Activated CD4-positive, alpha-beta T cell treated with anti-CD3 and anti-CD28 coated beads, Interleukin-2, amount 50 U/mL, for 24 hours (primary cell): ENCODE measurements at places on chromosomes 2 and 18.

- no peak for DNase-seq
Observed at GRCh38 chr2:3148716-3149115, 228.9 kb downstream of the EIPR1 start.

- DNase-seq = no peak
Observed at GRCh38 chr2:234453216-234453615, 43.7 kb downstream of the ARL4C start.

DNA sequence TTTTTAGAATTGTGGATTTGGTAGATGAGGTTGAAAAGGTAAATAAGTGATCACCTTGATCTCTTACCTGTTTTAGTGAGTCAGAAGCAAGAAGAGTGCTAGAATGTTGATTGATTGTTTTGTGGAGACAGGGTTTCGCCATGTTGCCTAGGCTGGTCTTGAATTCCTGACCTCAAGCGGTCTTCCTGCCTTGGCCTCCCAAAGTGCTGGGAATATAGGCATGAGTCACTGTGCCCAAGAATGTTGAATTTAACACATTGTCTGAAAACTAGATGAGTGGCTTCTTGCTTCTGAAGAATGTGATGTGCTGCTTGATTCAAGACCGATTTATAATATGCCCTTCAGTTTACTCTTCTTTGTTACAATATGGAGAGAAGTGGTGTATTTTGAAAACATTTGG, 121.3 kb downstream of the FMNL2 start:
- no peak for DNase-seq

DNA sequence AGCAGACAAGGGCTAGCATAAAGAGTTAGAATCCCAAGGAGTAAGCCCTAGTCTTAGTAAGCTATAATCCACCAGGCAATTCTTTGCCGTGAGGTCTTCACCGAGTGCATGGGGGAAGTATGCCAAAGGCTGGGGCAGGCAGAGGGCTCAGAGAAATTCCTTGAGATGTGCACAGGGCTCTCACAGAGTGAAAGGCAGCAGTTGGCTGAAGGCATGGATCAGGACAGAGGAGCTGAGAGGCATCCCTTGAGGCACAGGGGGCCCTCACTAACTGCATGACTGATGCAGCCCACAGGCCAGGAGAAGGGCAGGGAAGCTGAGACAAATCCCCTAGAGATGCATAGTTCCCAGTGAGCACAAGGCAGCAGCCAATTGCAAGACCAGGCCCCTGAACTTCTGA, 34.1 kb downstream of the PTH2R start:
- no peak for DNase-seq

DNA sequence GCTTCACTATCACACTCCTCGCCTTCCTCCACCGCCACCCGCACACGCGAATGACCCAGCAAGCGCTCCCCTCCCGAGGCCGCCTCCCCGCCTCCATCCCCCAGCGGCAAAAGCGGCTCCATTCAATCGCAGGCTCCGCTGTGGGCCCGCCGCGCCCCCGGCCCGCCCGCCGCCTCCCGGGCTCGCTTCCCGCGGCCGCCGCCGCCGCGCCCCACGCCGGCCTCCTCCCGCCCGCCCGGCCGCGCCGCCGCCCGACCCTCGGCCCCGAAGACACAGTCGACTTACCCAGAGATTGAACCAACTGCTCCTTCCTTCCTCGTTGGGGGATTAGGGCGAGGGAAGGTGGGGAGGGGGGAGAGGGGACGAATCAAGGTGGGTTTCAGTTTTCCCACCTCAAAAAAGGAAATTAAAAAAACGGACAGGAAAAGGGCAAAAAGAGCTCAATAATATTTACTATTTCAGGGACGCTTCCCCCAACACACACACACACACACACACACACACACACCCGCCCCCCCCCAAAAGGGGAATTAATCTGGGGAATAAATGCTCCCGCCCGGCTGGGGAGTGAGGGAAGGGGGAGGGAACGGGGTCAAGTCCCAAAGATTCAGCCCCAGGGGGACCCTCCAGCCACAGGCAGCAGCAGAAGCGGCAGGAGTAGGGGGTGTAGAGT, 743 bp downstream of the XPO1 start:
- DNase-seq = peak; percentile 28

DNA sequence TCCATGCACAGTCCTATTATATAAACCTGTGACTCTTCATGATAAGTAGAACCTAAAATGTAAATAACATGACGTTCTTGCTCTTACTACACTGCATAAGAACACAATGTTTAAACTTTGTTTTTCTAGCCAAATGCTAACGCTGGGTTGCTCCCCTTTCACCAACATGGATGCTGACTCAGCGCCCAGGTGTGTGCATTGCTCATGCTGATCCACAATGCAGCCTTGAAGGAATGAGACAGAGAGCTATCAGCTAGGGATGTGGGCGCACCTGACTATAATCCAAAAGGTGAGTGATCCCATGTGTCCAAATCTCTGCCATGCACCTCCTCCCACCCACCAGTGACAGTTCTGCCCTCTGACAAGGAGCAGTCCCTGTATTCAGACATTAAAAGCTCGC, 235.0 kb downstream of the IRS1 start:
- no peak for DNase-seq

GRCh38 chr2:231781798-231782726, 980 bp upstream of the PDE6D start:
- no peak for DNase-seq

DNA sequence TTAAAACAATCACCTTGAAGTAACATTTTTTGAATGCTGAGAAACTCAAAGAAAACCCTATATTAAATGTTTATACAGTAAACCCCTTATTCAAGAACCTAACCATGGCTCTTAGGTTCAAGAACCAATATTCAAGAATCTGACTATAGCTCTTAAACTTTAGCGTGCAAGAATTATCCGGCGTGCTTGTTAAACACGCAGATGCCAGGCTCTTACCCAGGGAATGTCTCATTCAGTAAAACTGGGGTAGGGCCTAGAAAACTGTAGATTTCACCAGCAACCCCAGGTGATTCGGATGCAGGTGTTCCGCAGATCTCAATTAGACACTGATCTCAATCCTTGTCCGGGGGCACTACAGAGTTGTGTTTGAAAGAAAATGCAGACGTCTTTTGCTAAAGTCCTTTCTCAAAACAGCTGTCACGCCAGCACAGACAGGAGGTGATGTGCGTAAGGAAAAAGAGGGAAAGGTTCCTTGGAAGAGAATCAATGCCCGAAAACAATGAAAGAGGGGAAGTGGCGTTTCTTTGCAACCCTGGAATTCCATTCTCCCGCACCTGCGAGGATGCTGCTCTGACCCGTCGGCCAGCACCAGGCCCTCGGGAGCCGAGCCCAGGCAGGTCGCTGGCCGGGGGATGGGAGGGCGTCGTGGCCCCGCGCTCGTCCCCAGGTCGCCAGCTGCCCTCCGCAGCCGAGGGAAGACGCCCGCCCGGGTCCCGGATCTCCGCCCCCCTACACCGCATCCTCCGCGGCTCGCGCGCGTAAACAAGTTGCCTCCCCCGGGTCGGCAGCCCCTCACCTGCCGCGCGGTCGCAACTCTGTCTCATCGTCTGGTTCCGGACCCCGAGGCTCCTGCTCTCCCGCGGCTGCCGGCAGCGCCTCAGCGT, 851 bp downstream of the EIF2AK3 start:
- DNase-seq = peak; percentile 10

- no peak for DNase-seq
Observed at GRCh38 chr18:63970809-63971205, 926 bp downstream of the SERPINB8 start.

DNA sequence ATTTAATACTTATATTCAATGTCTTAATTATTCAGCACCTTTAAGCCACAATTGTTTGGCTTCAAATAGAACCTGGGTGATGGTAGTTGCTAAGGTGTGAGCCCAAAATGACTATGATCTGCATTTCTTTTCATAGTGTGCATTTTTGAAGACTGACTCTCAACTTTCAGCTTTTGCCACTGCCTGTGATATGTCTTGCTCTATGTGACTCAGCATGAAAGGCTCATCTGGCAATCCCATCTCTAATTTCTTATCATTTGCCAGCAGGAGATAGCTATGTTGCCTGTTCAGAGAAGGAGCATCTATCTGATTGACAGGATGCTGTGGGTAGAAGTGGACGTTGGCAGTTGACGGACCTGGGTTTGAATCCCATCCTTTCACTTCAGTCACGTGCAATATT, 34.5 kb upstream of the CCDC93 start:
- no peak for DNase-seq

- no peak for DNase-seq
Observed at GRCh38 chr2:29394981-29395350, 279.8 kb downstream of the CLIP4 start.

- DNase-seq = no peak
Observed at GRCh38 chr2:205524656-205525055, 157.6 kb upstream of the NRP2 start.

DNA sequence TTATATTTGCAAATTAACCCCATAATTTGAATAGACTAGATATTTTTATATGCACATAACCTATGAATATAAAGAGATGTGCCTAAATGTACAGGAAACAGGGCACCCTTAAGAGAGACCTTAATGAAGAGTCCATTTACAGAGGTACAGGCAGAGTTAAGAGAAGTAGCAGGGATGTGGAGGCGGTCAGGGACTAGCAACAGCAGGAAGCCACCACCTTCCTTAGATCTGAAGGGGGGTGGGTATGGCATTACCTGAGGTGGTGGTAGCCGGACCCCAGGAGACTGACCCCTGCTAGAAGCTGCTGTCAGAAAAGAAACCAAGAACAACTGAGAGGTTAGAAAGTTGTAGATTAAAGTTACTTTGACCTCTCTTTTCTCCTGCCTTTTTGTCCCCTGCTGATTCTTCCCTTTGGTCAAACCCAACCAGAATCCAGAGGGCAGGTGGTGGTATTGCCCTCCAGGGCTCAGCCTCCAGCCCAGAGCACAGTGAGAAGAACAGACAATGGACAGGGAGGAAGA, 24.9 kb upstream of the ATG16L1 start:
- DNase-seq = no peak

DNA sequence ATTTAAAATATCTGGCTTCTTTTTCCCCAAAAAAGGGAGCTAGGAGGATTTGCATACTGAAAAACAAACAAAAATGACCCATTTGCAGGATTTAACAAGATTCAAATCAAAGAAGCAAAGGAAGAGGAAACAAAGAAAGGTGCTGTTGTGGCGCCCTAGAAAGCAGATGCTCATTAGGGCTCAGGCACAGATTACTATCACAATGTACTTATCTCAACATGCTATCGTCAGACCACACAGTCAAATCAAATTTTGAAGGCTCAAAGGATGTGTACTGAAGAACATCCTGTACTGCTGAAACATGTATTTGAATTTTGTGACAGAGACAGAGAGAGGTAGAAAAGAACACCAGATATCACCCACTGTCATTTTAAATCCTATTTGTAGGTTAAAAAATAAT, 10.9 kb downstream of the RBMS1 start:
- DNase-seq = no peak

DNA sequence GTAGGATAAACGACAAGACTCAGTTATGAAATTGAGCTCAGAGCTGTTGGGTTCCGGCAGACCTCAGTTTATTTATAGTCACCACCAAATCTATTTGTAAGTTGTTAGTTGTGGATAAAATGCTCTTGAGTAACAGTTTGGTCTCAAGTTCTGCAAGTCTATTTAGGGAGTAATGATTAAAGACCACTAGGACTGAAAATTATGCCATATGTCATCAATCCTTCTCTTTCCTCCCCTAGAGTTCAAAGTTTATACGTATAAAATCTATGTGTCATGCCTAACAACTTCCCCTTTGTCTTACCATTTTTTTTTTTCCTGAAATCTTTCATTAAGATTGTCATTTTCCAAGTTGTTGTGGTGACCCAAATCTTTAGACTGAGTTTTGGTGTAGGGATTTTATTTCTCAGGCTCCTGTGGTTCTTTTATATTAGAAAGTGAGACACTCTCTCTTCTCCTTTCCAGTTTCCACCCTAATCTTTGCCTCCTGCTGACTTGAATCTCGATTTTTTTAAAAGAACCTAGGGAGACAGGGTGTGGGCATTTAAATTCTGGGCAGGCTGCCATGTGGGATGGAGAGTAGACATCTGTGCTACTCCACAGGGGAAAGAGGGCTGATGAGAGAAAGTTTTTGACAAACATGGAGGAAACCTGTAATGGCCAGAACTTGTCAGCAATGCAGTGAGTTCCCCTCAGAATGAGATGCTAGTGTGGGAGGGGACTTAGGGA, 51.0 kb downstream of the LAMA3 start:
- no peak for DNase-seq

GRCh38 chr18:33836564-33836963, 258.5 kb downstream of the ASXL3 start:
- DNase-seq = no peak

GRCh38 chr2:47250586-47251403, 95.7 kb upstream of the STPG4 start:
- no peak for DNase-seq

- DNase-seq = no peak
Observed at GRCh38 chr2:89763254-89763580, 1071.7 kb downstream of the RPIA start.

GRCh38 chr2:203849010-203849409, 18.6 kb upstream of the CTLA4 start:
- no peak for DNase-seq

GRCh38 chr2:98816281-98816680, 85.3 kb upstream of the MGAT4A start:
- DNase-seq = no peak

DNA sequence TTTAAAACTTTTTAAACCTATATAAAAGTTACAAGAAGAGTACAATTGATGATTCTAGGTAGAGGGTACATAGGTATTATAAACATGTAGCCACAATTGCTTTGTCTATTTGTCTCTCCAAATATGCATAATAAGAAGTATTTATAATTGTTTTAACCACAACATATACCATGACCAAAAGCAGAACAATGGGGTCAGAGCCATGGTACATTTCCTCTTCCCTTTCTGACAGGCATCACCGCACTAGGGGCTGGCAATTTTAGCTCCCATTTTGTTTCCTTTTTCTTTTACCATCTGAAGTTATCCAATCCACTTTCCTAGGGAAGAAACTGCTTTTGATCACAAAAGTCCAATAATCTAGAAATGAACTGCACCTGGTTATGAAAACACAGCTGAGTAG, 49.3 kb downstream of the TMX3 start:
- no peak for DNase-seq

DNA sequence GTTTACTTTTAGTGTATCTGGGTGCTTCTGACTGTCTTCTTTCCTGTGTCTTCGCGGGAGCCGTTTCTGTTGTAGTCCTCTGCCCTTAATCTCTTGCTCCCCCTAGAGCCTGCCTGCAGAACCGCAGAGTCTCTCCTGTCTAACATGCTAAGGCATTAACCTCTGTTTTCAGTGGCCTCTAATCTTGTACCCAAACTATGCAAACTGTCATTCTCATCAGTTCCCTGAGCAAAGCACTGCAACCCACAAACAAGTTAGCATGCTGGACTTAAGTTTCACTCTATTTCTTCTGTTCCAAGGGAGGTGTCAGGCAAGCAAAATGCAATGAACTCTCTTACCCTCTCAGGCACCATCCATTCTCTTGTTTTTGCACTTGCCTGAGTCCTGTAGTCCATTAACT, 138.4 kb downstream of the OTX1 start:
- DNase-seq = no peak

GRCh38 chr2:179584760-179585159, 276.7 kb downstream of the ZNF385B start:
- DNase-seq = no peak

GRCh38 chr2:152162141-152162540, 13.4 kb downstream of the STAM2 start:
- no peak for DNase-seq
